Activated CD4-positive, alpha-beta T cell treated with anti-CD3 and anti-CD28 coated beads, Interleukin-10, Interleukin-2, amounts not matched to agents 100 ng/mL and 50 ng/mL, durations not matched to agents 16 hours and 8 hours (primary cell): ENCODE measurements at places on chromosomes 12 and 14.

GRCh38 chr14:54652605-54653052 is 85.7 kb downstream of the SAMD4A start:
- DNase-seq = no peak

DNA sequence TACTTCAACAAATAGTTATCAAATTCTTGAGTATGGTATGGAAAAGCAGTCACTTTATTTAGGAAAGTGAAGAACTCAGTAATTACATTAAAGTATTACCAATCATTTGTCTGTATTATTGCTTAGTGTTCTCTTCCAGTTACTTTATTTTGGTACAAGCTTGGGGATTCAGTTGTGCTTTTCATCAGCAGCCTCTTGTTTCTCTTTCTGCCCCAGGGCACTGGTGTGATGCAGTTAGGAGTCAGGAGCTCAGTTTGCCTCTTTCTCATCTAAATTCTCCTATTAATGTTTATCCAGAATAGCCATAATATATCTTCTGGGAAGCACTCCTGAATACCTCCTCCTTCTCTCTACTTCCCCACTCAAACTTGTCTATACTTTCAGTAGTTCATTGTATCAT is 25.7 kb downstream of the PMCH start:
- DNase-seq = no peak

- no peak for DNase-seq
These were observed 4.1 kb downstream of the C1QL4 start for GRCh38 chr12:49332891-49333371.

DNA sequence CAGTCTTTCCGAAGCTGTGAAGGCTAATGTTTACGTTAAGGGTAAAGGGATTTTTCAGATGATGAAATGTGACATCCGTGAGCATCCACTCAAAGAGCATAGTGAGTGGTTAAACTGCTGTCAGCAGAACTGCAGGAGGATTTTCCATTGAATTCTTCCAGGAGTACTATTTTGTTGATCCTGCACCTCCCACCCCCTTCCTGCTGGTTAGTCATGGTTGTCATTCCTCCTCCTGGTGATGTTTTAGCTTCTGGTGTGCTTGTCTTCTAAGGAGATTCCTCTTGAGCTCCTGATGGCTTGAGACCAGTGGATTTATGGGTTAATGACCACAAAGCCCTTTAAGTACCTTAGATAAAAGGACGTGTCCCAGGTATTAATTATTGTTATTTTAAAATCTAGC is 2.4 kb upstream of the GPRC5D start:
- DNase-seq = no peak

DNA sequence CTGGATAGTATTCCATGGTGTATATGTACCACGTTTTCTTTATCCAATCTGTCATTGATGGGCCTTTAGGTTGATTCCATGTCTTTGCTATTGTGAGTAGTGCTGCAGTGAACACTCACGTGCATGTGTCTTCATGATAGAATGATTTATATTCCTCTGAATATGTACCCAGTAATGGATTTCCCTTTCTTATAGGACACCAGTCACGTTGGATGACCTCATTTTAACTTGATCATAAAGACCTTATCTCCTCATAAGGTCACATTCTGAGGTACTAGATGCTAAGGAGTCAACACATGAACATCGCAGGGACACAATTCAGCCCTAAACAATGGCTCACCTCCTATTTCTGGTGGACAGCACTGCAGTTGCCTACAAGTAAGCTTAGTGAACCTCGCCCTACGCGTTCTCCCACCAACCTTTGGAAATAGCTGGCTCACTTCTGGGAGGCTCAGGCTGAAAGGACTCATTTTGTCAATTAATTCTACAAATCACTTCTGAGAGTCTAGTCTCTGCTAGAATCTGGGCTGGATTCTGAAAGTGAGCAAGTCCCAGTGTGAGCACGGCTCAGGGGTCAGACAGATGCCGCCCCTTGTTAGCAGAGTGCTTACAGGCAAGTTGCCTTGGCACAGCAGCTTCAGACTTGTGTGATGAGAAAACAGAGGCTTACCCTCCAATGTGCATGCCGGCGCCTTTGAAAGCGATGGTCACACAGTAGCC is 183.8 kb upstream of the GSC start:
- no peak for DNase-seq

GRCh38 chr12:78338054-78338785 is 507.5 kb downstream of the NAV3 start:
- no peak for DNase-seq
